ENCODE measurements at places on chromosomes 3 and 15.

GRCh38 chr3:59480486-59480995 lies 430.7 kb upstream of the CFAP20DC start:
- DNase-seq, result no peak

DNA sequence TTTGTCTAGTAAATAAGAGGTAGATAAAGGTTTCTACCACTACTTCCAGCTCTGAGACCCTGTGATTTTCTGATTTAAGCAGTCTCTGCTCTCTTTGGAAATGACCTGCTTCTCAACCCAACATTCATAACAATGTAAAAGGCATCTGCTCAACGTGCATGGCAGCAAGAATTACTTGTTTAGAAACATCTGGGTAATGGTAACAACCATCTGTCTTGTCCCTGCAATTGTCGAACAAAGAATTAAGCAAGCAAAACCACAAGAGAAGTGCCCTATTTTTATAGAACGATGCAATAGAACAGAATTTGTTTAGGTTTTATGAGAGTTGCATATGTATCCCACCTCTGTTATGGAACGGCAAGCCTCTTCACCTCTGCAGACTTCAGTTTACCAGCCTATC lies 7.1 kb upstream of the FSIP1 start:
- no peak for DNase-seq

- no peak for DNase-seq
Measured at GRCh38 chr3:189646853-189647542, 15.8 kb downstream of the TP63 start.

GRCh38 chr3:30492322-30493192 lies 113.8 kb upstream of the TGFBR2 start:
- no peak for DNase-seq

GRCh38 chr3:151709847-151710246 lies 23.9 kb upstream of the AADACL2 start:
- no peak for DNase-seq

GRCh38 chr3:157066335-157067098 lies 93.4 kb downstream of the CCNL1 start:
- DNase-seq, result no peak

- peak; percentile 31 for DNase-seq
Measured at GRCh38 chr15:68054628-68055223, 611 bp downstream of the PIAS1 start.

DNA sequence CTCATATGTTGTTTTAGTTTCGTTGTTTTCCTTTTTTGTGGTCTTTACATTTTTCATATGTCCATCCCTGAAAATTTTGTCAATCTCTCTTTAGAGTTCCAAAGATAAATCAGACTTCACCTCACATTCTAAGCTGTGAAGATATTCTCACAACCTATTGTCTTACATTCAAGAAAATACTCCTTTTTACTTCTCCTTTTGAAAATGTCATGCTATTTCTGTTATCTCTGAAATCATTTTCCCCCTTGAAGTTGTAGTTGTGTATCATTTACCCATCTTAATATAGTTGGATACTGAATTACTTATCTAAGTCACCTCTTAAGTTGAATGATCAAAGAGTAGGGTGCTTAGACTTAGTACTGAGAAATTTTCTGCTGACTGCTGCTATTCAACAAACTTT lies 74.3 kb downstream of the DCUN1D1 start:
- no peak for DNase-seq

GRCh38 chr3:127043041-127043641 lies 60.2 kb downstream of the PLXNA1 start:
- peak; percentile 13 for DNase-seq

DNA sequence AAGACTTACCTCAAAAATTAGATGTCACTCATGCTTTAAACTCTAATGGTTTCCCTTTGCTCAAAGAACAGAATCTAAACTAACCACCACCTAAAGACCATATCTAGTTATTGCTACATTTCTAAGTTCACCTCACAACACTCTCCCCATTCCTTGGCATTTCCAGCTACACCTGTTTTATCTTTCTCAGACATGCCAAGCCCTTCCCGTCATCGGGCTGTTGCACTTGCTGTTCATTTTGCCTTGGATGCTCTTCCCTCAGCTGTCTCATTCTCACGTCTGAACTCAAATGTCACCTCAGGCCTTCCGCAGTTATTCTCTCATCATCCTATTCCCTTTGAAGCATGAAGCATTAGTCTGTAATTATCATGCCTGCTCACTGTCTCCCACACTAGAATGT lies 1.1 kb upstream of the ACTR8 start:
- DNase-seq, result no peak

- peak; percentile 51 for DNase-seq
Measured at GRCh38 chr3:50655009-50655830, 19.5 kb upstream of the DOCK3 start.

DNA sequence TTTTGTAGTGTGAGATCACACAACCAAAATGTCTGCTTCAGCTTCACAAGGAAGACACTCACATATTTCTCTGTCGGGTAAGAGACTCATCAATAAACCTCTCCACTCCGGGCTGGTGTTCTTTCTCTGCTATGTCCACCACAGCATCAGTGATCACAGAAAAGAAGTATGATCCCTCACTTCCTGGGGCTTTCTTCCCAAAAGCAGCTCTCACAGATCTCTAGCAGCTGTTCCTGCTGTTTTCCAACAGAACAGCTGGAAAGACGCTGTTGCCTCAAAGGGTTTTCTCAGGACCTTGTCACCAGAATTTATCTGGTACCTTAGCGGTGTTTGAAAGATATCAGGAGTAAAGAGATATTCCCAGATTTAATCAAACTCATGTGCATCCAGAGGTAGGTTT lies 46.4 kb downstream of the GATM start:
- DNase-seq, result no peak

DNA sequence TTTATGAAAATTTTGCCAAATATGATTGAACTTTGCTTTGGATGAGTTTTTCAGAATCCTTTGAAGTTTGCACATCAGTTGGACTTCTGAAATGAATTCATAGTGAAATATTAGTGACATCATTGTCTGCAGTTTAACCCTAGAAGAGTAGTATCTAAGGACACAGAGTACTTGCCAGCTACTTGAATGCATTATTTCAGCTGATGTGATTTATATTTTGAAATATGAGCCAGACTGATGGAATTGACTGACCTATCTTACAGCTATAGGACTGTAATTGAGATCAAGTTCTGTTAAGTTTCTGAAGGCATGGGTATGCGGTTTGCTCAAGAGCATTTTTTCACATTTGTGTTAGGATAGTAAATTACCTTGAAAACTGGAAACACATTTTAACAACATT lies 51.2 kb downstream of the LYSMD4 start:
- DNase-seq, result no peak

DNA sequence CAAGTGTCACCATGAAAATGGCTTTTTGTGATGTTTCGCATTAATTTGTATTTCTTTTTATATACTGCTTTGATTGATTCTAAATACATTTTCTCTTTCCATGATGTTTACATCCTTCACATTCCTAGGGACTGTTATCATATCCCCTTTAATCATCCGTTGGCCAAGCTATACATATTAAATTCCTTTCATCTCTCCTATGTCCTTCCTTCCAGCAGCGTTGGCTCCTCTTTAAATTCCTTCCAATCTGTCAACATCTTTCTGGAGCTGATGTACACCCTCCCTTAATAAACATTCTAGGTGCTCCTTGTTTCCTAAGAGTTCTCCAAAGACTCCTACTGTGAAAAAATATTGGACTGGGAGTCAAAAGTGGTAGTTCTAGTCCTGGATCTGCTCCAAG lies 87.8 kb downstream of the IGF2BP2 start:
- no peak for DNase-seq

- DNase-seq, result no peak
Measured at GRCh38 chr3:190458040-190458439, 8.3 kb upstream of the TMEM207 start.

GRCh38 chr3:193809106-193809505 lies 216.1 kb downstream of the OPA1 start:
- no peak for DNase-seq

DNA sequence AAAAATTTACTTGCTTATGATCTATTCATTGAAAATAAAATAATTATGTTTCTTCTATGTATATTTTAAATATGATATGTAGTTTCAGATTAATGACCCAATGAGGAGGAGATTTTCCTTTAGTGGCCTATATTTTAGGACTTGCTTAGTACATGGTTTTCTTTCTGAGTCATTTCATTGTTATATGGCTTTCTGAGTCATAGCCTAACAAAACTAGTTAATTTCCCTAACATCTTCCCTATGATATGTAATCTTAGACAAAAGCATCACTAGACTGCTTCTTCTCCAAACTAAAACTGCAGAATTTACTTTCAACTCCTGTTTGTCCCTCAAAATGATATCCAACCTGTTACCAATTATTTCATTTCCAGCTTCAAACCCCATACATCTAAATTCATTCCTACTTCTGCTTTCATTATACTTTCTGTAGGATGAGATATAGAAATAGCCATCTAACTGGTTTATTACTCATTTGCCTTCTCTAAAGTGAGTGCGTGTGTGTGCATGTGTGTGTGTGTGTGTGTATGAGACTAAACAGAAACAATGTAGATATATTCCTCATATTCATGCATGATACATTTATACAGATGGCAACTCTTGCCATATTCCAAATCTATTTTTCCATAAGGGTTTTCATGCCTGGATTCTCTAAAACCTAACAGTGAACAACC lies 915.0 kb upstream of the GBE1 start:
- DNase-seq, result no peak

DNA sequence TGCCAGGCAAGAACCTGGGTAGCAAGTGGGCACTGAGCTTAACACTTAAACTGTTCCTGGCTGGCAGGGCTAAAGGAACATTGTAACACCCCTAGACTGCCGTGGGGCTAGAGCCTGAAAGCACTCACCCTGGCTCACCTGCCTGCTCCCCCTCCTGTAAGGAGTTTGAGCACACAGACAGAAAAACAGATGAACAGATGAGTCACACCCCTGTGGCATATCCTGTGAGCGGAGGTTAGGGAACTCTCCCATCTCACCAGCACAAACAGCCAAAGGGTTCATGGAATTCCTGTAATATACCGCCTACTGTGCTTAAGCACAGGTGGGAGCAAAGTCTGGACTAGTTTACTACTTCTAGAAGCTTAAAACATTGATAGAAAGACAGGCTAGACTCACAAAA lies 300.1 kb downstream of the ROBO1 start:
- no peak for DNase-seq

- no peak for DNase-seq
Measured at GRCh38 chr3:9078561-9079240, 115.4 kb upstream of the RAD18 start.

GRCh38 chr3:18635215-18635614 lies 210.1 kb upstream of the SATB1 start:
- DNase-seq, result no peak

DNA sequence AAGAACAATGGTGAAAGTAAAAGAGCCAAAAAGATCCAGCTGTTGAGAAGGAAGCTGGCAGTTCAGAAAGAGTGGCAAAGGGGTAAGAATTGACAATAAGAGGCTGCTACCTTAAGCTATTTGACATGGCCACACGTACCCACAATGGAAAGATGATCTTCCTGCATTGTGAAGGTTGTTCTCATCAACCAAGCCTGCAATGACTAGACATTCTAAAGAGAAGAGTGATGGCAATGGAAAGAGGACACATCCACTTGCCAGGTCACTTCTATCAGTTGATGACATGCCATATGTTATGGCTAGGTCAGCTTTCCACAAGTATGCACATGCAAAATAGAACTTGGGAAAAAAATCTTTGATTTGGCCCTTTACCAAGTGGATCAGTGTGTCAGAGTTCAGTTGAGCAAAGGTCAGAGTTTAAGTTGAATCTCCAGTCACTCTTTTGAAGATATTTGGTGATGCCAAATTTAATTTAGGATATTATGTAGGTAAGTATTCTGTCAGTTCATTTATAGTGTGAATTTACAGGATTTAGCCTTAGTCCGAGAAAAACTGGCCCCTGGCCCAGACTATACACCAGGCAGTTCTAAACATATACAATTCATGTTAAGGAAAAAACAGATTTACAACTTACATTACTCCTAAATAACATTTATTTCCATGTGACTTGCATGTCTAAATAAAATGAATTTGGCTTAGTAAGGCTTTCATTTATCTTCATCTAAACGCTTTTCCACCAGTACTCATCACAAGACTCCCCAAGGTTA lies 104.9 kb upstream of the FLNB start:
- no peak for DNase-seq

Data from gastrocnemius medialis (tissue), 4 donors.